ENCODE measurements at places on chromosomes 1 and 21. TPM values are rescaled to one million over a fixed set of nuclear protein-coding genes. Genes with fewer than 3 reads are reported as not detected.

REN gene
- not detected for total RNA-seq

FAM131C gene
- total RNA-seq = 0.85 TPM

ACKR1 gene
- not detected for total RNA-seq

NEK2 gene
- total RNA-seq = 2.5 TPM

SPOCD1 gene
- 63.8 TPM for total RNA-seq

PTCH2 gene
- 0.33 TPM for total RNA-seq

CCDC18 gene
- total RNA-seq = 5.1 TPM
